GDM1 (cell line): ENCODE measurements at places on chromosomes 5 and 9.

DNA sequence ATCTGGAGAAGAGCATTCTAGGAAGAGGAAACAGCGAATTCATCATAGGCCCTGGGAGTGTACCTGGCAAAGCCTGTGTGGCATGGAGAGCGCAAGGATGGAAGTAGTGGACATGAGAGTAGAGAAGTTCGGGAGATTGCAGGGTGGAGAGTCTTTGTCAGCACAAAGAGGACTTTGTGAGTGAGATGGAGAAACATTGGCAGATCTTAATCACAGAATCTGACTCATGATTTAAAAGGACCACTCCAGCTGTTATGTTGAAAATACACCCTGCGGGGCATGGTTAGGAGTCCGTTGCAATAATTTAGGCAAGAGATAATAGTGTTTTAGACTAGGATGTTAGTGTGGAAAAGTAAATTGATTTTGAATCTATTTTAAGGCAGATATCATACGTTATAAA lies 116.9 kb downstream of the HACD4 start:
- no peak for DNase-seq

DNA sequence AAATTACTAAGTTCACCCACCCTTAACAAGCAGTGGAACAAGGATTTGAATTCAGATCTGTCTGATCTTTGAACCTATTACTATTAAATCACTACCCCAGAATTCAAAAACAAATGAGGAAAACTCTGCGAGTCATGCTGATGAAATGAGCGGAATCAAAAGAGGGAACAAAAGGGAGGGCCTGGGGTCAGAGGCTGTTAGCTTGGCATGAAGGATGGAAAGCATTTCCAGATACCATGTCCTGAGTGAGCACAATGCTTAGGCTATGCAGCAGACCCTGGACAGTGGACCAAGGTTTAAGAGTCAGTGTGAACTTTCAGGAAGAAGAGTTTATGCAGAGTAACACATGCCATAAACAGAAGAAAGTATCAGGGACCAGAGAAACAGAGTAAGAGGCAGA lies 30.5 kb downstream of the GRIA1 start:
- DNase-seq: no peak

- DNase-seq: peak; percentile 60
Measured at GRCh38 chr5:171647043-171647903, 138.3 kb upstream of the SMIM23 start.

GRCh38 chr9:128992995-128993394 lies 35.1 kb downstream of the SH3GLB2 start:
- no peak for DNase-seq

GRCh38 chr9:135647884-135648283 lies 8.5 kb upstream of the GLT6D1 start:
- no peak for DNase-seq

GRCh38 chr9:93929231-93929630 lies 25.9 kb downstream of the BARX1 start:
- DNase-seq: no peak

- no peak for DNase-seq
Measured at GRCh38 chr9:12862611-12863410, 88.0 kb downstream of the LURAP1L start.

GRCh38 chr9:114450833-114451706 lies 54.2 kb downstream of the WHRN start:
- no peak for DNase-seq

DNA sequence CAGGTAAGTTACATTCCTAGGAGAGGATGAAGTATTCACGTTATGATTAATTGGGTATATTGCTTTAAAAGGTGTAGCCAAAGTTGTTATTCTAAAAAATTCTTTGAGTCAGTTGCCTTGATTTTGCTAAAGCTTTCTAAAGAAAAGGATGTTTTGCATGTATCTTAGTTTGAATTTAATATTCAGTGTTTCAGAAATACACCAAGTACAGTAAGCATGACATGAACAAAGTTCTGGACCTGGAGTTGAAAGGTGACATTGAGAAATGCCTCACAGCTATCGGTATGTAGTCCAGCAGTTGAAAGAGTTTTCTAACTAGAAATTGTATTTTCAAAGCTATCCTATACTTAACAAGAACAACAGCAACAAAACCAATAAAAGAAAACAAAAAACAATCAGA lies 14.2 kb downstream of the ANXA1 start:
- DNase-seq: no peak

DNA sequence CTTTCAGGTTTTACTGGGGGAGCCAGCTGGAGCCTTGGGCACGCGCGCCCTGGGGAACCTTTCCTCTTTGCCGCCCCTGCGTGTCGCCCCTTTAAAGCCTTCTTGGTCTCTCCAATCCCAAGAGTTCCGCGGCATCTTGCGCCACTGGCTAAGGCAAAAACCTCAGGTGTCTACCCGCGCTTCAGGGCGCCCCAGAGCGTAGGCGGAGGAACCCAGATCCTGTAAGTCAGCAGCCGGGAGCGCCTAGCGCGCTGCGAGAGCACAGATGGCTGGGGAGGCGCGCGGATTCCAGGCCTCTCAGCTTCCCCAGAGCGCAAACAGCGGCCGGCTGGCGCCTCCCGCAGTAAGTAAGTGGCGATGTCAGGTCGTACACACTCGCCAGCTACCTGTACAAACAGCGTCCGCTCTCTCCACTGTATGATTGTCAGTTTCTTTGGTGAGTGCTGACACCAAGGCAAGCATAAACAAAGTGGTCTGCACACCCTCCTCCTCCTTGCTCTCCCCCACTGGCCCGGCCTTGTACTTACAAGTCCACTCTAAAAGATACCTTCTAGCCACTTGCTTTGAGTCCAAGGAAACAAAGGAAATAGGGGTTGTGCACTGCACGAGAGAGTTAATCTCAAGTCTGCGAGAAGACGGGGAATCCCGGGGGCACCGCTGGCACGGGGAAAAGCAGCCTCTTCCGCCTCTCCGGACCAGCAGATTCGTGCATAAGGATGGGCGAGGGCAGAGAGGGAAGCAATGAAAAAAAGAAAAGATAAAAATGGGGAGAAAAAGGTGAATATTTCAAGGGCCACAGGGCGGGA lies 2.9 kb downstream of the HTR1A start:
- DNase-seq: no peak

- no peak for DNase-seq
Measured at GRCh38 chr5:598564-598890, 13.6 kb upstream of the CEP72 start.

DNA sequence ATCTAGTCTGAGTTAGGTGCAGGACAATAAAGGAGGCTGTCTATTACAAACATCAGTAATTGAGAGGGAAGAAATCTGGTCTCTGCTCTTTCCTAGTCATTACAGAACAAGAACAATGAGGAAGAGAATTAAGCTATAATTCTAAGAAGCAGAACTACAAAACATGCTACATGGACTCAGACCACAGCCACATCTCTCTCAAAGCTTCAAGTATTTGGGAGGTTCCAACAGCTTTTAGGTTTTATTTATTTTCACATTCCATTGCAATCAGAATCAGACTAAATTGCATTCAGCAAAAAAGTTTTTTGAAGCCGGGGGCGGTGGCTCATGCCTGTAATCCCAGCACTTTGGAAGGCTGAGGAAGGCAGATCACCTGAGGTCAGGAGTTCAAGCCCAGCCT lies 1.1 kb upstream of the GRPEL2 start:
- DNase-seq: peak; percentile 4

DNA sequence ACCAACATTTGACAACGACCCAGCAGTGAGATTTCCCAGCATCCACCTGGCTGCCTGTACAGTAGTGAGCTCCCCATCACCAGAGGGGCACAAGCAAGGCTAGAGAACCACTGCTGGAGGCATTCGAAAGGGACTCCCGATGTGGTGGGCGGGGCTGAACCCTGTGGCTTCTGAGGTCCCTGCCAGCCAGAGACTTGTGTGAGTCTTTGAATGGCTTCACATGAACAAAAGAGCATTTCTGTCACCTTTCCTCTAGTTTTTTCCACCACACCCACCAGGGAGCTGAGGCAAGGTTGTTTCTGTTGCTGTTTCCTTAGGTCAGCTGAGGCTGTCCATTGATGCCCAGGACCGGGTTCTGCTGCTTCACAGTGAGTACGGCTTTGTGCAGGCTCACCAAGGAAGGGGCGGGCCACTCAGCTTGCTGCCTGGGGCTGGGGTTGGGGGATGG lies 15.7 kb downstream of the RGS3 start:
- DNase-seq: no peak

GRCh38 chr5:1797855-1798254 lies 1.8 kb downstream of the MRPL36 start:
- no peak for DNase-seq

DNA sequence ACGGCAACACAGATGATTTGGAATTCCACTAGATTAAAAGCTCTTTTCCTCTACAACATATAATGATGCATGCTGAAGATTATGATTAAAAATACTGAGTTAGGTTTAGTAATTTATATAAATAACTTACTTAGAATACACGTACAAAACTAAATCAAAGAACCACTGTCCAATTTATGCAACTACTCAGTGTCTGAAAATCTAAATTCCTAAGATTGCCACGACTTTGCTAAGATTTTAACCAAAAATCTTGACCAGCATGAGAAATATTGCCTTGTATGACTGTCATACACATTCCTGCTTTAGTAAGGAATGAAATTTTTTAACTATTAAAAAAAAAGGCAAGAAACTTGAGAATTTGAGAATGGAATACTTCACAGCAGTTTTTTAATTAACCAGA lies 292.4 kb downstream of the ZNF608 start:
- DNase-seq: no peak

DNA sequence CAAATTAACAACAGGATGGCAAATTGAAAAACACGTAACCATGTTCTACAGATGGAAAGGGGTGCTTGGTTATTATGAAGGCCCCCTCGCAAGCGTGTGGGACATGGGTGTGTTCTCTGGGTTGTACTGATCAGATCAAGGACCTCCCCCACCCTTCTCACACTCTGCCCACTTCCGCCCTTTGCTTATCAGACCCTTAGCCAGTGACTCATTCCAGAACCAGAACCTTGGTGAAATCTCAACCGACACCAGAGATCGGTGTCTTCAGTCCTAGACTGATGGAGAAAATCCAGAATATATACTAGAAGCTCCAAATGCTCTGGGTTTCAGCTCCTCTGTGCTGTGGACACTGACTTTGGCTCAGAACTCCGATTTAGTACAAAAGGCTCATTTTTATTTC lies 64.9 kb downstream of the PTTG1 start:
- no peak for DNase-seq

- no peak for DNase-seq
Measured at GRCh38 chr5:142048272-142048671, 35.4 kb upstream of the GNPDA1 start.

GRCh38 chr9:98373609-98374008 lies 118.2 kb upstream of the TBC1D2 start:
- DNase-seq: no peak

DNA sequence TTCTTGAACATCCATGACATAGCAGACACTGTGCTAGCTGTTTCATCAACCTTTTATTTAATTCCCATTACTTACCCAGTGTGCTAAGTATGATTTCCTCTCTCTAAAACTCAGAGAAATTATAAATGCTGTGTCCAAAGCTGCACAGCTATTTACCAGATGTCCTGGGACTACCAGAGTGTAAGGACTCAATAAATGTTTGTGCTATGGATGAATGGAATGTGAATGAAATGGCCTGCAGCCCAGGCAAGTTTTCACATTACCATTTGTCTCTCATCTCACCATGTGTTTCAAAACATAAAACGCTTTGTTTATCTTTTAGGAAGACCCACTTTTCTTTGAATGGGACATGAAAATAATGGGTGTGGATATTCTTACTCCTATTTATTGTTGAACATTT lies 96.2 kb downstream of the ARHGEF28 start:
- DNase-seq: no peak

DNA sequence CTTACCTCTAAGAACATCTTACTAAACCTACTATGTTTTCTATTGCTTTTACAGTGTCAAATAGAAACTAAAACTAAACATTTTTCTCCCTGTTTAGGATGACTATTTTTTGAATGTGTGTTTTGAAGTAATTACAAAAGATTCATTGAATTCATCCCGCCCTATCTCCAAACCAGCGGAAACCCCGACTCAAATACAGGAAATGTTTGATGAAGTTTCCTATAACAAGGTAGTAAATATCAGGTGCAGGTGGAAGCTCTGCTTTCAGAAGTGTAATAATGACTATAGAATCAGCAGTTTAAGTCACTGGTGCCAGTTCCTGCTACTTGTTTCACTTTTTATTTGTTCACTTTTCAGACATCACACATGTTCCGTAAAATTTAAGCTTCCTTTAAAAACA lies 20.0 kb downstream of the ERAP2 start:
- DNase-seq: no peak

GRCh38 chr5:30997681-30998080 lies 195.8 kb upstream of the CDH6 start:
- DNase-seq: no peak

DNA sequence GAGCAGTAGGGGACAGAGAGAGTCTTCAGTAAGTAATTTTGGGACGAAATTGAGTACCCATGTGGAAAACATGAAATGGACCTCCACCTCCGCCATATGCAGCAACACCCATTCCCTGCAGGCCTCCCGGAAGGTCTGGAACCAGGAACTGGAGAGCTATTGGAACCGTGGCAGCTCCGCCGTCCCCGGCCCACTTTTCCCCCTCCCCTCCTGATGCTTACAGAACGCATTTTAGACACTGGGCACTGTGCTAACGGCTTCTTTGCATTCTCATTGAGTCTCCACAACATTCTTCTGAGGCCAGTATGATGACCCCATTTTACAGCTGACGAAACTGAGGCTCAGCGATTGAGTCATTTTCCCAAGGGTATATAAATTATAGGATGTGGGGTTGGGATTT lies 20.4 kb upstream of the ZBTB43 start:
- no peak for DNase-seq

- DNase-seq: no peak
Measured at GRCh38 chr9:118595719-118596305, 773.4 kb downstream of the BRINP1 start.

DNA sequence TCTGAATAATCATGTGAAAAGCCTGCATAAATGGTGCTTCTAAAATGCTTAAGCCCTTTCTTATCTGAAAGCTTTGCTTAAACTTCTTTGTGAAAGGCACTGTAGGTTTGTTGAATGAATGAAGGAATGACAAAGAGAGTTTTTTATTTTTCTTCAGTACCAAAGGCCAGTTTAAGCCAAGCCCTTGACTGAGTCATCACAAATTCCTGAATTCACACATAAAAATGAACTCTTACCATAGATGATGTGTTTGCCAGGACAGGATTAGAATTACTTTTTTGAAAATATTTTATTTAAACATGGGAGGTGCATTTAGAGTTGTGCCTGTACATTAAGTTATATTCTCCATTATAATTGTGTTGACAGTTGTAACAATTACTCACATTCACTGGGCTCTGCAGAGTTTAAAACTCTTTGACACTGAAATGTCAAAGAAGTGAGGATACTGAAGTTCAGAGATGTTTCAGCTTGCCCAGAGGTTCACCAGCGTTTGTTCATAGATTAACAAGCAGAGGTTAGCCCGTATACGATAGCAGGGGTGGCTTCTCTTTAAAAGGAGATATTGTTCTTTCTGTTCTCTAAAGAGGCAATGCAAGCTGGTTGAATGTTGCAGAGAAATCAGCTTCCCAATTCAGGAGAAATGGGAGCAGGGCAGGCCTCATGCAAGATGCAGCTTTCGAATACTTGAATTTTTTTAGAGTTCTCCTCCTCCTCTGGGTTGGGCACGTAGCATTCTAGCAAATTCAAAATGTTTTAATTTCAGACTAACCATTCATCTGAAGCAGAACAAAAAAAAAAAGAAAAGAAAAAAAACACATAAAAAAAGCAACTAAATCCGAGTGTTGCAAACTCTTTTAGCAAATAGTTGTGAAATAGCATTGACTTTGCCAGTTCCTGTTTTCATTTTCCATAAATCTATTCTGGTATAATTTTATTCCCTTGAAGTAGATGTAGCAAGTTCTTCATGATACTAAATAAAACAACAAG lies 358.7 kb upstream of the KLF4 start:
- no peak for DNase-seq

GRCh38 chr5:123294544-123294943 lies 128.7 kb downstream of the CEP120 start:
- DNase-seq: no peak

- DNase-seq: no peak
Measured at GRCh38 chr9:13758936-13759335, 479.4 kb upstream of the MPDZ start.
